ENCODE measurements at places on chromosomes 3 and 15. TPM values are rescaled to one million over a fixed set of nuclear protein-coding genes. Genes with fewer than 3 reads are reported as not detected.

The CD96 gene
- total RNA-seq: 31.4 TPM

The C2CD4A gene
- total RNA-seq: not detected

The PLA2G4D gene
- not detected for total RNA-seq

The FSTL1 gene
- total RNA-seq: 104 TPM

DNA sequence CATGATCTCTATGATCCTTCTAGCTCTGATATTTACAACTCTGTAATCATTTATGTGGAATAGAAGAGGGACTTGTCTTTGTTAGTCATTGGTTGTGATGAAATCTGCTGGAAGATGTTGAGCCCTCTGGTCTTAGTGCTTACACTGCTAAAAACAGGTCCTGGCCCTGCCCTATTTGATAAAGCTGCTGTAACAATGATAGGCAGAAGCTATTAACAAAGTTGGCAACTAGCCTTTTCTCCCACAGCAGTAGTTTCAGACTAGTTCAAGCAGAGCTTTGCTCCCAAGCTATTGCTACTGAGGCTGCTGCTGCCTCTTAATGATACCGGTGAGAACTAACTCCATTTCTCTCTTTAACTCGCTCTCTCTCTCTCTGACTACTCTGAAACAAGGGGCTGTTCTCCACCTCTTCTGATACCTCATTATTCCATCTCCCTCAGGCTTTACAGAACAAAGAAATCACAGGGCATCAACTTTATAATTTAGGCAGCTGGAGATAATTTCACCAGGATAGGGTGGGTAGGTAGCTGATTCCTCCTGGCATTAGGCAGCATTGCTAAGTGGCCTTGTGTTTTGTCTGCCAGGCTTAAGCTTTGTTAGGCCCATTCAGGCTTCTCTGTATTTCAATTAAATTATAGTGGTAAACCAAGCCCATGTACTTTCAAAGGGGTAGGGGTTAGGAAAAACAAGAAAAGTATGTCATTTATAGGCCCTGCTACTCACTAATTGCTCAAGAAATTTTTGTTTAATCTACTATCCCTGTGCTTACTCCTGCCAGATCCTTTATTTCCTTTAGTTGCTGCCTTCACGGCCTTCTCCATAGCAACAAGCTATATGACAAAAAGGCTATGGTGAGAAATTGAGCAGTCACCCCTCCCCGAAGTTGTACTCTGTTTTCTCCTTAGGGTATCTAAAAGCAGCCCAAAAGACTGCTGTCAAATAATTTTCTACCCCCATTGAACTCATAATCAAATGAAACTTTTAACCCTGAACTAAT is 139.6 kb downstream of the RBPMS2 start:
- peaks cover 27% of the 10 kb centered on the region for H3K36me3 ChIP-seq
- peak overlapping the region; percentile 58 for H3K27ac ChIP-seq
- no peak overlapping the region for H3K4me3 ChIP-seq

DNA sequence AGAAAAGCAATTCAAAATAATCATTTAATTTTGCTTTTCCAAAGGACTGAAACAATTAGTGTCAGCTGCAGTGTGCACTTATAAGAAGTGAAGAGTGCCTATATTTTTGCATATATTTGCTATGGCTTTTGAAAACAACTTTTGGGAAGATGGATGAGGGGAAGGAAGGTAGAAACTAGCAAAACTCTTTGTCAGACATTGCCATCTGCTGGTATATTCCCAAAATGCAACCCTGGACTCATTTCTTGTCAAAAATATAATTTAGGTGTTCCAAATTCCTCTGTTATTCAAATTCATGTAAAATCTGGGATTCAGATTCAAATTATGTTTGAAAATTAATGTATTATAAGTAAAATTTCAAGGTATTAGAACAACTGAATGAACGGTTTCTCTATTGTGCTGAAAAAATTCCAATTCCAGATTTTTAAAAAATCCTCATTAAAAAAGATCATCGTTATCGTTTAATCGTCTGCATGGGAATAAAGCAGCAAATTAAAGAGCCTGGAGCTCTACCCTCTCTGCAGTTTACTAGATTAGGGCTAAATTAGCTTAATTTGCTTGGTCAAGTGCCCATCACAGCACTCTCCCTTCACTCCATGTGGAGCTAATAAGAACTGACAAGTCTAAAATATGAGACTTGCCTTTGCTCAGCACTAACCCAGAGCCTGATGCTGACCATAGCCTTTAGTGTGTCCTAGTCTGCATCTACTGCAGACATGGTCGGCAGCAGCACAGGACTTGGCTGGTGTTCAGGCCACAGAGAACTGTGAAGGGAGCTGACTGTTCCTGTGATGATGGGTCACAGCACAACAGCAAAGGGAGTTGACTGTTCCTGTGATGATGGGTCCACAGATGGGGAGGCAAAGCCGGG is 67.9 kb upstream of the MITF start:
- no peak overlapping the region for H3K4me3 ChIP-seq
- no peaks in the 10 kb centered on the region for H3K36me3 ChIP-seq
- no peak for DNase-seq

DNA sequence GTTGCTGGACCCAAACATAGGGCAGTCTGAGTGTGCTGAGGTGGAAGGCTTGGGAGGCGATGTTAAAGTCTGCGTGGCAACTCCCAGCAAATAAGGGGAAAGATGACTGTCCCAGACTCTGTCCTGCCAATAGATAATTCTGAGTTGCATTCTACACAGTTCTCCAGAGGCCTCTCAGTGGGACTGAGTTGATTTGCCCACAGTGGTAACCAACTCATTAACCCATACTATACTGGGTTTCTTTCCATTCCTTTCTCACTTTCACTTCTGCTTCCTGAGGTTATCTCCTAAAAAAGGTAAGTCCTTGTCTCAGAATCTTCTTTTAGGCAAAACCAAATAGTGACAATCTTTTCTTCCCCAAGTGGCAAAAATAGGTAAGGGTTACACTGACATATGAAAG is 549.9 kb upstream of the DPPA4 start:
- DNase-seq: no peak
- no peaks in the 10 kb centered on the region for H3K36me3 ChIP-seq
- no peak overlapping the region for H3K27ac ChIP-seq
- no peaks in the 10 kb centered on the region for H3K4me1 ChIP-seq

- DNase-seq: no peak
- peaks cover 16% of the 10 kb centered on the region for H3K4me1 ChIP-seq
- H3K27ac ChIP-seq: peak overlapping the region; percentile 88
- H3K4me3 ChIP-seq: peak overlapping the region; percentile 96
- H3K27me3 ChIP-seq: no peaks in the 10 kb centered on the region
These were observed 550 bp downstream of the CLN6 start for GRCh38 chr15:68228971-68229385.

GRCh38 chr3:169953462-169954141 is 13.0 kb upstream of the SEC62 start:
- H3K36me3 ChIP-seq: no peaks in the 10 kb centered on the region
- DNase-seq: no peak

DNA sequence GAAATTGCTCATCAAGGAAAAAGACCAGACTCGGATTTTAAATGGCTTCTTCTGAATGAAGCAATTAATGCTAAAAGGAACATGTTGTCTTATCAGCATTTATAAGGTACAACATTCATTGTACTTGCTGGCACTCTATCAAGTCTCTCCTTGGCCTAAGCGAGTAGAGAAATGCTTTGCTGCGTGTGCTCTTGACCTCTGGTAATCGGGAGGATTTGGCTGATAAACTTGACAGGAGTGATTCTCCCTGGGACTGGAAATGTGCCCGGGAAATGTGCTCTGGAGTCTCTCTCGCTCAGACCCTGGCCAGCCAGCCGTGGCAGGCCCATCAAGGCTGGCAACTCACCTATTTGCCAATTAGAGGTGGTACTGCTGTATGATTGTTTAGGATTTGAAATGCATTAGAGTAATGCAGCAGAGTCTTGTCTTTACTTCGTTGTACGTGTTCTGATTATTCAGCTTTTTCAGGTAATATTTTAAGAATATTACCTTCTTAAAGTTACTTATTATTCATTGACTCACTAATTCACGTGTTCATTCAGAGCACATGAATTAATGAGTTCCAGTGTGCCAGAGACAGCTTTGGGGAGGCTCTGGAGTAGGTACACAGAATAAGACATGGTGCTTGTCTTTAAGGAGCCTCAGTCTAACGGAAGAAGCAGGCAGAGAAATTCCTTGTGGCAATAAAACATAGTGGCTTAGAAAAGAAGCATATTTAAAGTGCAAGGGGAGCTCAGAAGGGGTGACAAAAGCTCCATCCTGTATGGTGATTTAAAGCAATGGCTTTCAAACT is 48.0 kb upstream of the TPRG1 start:
- H3K27me3 ChIP-seq: no peaks in the 10 kb centered on the region
- H3K27ac ChIP-seq: peak overlapping the region; percentile 21
- no peaks in the 10 kb centered on the region for H3K4me1 ChIP-seq
- no peak overlapping the region for H3K4me3 ChIP-seq
- no peak for DNase-seq
- H3K36me3 ChIP-seq: no peaks in the 10 kb centered on the region

DNA sequence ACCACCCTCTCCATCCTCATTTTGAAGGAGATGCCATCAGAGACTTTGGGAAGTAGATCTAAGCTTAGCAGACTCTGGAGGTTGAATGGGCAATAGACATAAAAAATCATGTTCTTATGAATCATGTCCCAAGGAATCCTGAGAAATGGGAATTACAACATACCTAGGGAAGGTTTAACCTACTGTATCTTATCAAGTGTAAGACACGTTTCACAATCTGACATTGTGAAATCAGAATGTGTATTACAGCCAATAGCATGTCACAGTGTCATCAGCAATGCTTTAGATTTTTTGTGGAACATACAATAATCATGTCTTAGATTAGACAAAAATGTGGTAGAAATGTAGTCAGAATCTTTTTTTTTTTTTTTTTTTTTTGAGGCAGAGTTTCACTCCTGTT is 332.4 kb upstream of the TLE3 start:
- no peak overlapping the region for H3K27ac ChIP-seq
- no peak overlapping the region for H3K4me3 ChIP-seq
- peaks cover 4% of the 10 kb centered on the region for H3K4me1 ChIP-seq
- H3K27me3 ChIP-seq: no peaks in the 10 kb centered on the region
- H3K36me3 ChIP-seq: no peaks in the 10 kb centered on the region
- DNase-seq: no peak

GRCh38 chr3:38573556-38573955 is 75.9 kb downstream of the SCN5A start:
- no peak overlapping the region for H3K27ac ChIP-seq
- H3K4me3 ChIP-seq: no peak overlapping the region
- H3K4me1 ChIP-seq: no peaks in the 10 kb centered on the region
- H3K27me3 ChIP-seq: no peaks in the 10 kb centered on the region
- DNase-seq: peak; percentile 38
- H3K36me3 ChIP-seq: no peaks in the 10 kb centered on the region

- DNase-seq: no peak
- H3K27ac ChIP-seq: no peak overlapping the region
- H3K4me3 ChIP-seq: no peak overlapping the region
- no peaks in the 10 kb centered on the region for H3K36me3 ChIP-seq
These were observed 15.3 kb upstream of the STRIT1 start for GRCh38 chr3:155308831-155309230.

- H3K36me3 ChIP-seq: no peaks in the 10 kb centered on the region
- no peaks in the 10 kb centered on the region for H3K4me1 ChIP-seq
- H3K27me3 ChIP-seq: no peaks in the 10 kb centered on the region
- no peak overlapping the region for H3K4me3 ChIP-seq
- H3K27ac ChIP-seq: no peak overlapping the region
These were observed 7.4 kb downstream of the TRANK1 start for GRCh38 chr3:36937492-36937891.

GRCh38 chr3:81302045-81302444 is 459.4 kb downstream of the GBE1 start:
- no peak overlapping the region for H3K27ac ChIP-seq
- no peak overlapping the region for H3K4me3 ChIP-seq
- no peak for DNase-seq
- no peaks in the 10 kb centered on the region for H3K36me3 ChIP-seq

Measured in spleen (tissue), 13 donors.